ENCODE measurements at places on chromosomes 1 and 21.

DNA sequence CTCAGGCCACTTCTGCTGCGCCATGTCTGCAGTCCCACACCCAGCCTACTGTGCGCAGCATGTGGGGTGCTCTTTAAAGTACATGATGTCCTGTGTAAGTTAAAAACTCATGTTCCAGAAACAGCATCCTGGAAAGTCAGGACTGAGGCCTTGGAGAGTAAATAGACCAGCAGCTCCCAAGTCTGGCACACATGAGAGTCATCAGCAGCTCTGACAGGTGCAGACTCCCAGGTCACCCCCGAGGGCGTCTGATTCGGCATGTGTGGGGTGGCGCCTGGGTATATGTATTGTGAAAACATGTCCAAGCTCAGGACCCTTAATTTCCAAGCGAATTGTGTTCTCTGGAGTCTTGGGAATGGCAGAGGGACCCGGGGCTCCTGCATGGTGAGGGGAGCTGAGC is 120.1 kb upstream of the RUNX3 start:
- DNase-seq, result no peak

DNA sequence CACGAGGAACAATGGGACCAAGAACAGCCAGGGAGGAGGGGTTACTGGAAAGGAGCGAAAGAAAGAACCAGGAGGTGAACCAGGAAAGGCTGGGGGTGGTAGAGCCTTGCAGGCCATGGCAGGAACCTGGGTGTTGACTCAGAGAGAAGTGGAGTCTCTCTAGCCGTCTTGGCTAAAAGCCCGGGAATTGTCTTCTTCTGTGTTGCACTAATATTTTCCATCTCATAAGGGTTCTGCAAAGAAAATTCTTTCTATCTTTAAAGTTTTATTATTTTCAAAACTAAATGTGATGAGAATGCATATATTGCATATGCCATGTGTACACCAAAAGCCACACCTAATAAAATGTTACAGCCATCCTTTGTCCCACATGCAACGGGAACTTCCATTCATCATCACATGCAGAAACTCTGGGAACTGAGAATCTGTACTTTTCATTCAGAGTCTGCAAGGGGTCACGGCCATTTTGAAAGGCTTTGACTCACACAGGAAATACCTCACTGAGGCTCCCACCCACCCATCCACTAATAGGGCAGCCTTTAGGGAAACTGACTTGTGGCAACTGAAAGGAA is 38.0 kb downstream of the ERG start:
- DNase-seq, result peak; percentile 89

- no peak for DNase-seq
Measured at GRCh38 chr1:3067671-3068563, 1.1 kb upstream of the PRDM16 start.

GRCh38 chr1:182617734-182618351 is 13.7 kb upstream of the RGS16 start:
- DNase-seq, result peak; percentile 67

DNA sequence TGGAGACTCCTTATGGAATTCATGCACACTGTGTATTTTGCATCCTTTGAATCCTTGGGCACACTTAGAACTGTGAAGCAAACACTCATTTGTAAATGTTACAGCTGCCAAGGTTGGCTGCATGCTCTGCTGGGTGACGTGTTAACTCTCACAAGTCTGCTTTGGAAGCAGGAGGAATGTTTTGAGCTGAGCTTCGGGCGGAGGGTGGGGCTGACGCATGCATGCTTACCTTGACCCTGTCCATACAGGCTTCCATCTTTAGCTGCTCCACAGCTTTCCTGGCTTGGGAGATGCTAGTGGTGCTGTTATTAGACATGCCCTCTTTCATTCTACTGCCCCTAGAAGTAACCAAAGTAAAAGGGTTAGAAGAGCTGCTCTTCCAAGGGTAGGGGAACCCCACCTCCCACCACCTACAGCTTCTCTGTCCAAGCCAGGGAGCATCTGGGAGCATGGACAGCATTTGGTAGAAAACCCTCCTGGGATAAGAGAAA is 66.0 kb downstream of the GNG4 start:
- DNase-seq, result no peak

GRCh38 chr1:36723813-36724212 is 241.1 kb upstream of the CSF3R start:
- no peak for DNase-seq

GRCh38 chr21:39161064-39161463 is 22.2 kb downstream of the PSMG1 start:
- no peak for DNase-seq

DNA sequence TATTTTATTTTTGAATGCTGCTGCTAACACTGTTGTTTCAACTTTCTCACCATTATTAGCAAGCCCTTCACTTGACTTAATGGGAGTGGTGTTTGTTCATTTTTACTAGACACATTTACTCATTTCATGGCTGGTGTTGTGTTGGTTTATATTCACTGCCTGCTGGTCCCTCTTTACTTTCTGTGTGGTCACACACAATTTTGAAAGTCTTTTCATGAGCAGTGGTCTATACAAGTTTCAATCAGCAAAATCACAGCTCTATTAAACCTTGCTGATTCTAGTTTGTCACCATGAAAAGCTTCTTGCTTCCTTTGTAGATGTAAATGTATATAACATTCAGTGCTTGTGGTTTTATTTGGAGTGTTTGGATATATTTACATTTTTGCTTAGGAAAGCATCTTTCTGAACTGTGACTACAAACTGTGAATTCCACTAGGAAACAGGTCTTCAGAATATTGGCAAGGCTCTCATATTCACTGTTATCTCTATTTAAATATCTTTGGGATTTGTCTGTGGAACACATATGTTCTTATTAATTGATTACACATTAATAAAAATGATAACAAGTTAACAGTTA is 22.8 kb downstream of the ATP6V1G3 start:
- no peak for DNase-seq

DNA sequence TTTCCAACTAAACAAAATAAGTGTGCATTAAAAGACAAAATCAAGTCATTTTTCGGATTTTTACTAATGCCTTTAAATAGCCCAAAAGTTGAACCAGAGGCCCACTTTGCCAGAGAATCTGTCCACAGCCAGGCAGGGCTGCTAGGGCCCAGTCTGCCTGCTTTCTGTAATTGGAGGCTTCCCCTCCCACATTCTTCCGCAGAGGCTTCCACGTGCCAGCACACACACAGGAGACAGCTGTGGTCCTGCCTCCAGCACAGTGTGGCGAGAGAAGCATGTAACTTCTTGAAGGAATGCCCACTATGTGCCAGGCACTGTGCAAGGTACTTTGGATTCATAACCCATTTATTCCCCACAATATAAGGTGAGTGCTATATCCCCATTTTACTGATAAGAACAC is 11.3 kb upstream of the PDZK1IP1 start:
- no peak for DNase-seq

GRCh38 chr1:110618668-110619067 is 12.5 kb upstream of the KCNA2 start:
- no peak for DNase-seq

DNA sequence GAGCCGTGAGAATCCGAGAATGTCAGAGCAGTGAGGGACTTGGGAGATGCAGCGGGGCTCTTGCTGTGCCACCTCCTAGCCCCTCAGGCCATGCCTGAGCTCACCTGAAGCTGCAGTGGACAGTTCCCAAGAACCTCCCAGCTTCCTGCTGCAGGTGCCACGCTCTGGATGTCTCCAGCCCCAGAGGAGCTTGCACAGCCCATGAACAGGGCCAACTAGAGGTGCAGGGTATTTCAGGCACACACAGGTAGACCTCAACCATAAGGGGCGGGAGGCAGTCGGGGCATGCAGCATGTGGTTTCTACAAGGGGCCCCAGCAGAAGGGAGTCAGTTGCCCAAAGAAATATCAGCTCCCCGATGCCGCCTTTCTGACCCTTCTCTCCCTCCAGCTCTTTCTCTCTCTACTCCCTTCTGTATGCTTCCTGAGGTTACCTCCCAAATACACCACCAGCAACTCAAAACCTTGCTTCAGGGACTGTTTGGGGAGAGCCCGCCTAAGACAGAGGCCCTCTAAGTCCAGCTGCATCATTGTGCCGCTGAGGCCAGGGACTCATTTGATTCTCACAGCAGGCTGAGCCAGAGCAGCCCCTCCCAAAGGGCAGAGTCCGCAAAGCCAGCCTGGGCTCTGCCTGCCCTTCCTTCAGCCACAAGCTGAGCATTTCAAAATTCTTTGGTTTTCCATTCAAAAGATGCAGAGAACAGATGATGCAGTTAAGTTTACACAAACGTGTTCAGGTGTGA is 209.8 kb downstream of the MATN1 start:
- no peak for DNase-seq

GRCh38 chr1:38905985-38906384 is 24.6 kb upstream of the GJA9 start:
- no peak for DNase-seq

DNA sequence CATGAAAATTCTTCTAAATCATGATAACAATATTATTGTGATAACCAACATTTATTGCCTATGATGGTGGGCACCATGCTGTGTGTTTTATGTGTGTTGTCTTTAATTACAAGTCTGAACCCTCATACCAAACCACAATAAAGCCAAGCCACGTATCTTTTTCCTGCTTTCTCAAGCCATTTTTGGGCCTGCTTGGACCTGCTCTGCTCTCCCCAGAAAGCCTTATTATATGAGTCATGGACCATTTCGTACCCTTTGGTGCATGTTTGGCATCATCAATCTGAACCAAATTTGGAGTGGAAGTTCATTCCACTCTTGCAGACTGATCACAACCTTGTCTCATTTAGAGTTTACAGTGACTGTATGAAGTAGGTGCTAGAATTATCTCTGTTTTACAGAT is 87.3 kb upstream of the CD53 start:
- DNase-seq, result no peak

- peak; percentile 25 for DNase-seq
Measured at GRCh38 chr1:230568008-230568407, 74.3 kb upstream of the COG2 start.

- no peak for DNase-seq
Measured at GRCh38 chr1:199322278-199322677, 683.4 kb downstream of the PTPRC start.
